Left colon (tissue), 2 donors: ENCODE measurements at places on chromosomes 2 and 18. TPM values are rescaled to one million over a fixed set of nuclear protein-coding genes. Genes with fewer than 3 reads are reported as not detected.

Gene HPCAL1
- total RNA-seq = 73.1 TPM

Gene ARHGAP15
- 2.2 TPM for total RNA-seq

Gene R3HDM1
- 19.0 TPM for total RNA-seq

Gene SAG
- total RNA-seq = not detected

Gene IL1RL2
- 1.2 TPM for total RNA-seq

Gene TCF7L1
- total RNA-seq = 3.9 TPM

Gene IMMT
- 107 TPM for total RNA-seq

Gene APCDD1
- 8.3 TPM for total RNA-seq

Gene ACMSD
- not detected for total RNA-seq
